NCI-H446 treated with DMSO at 0.1 percent for 48 hours (cell line): ENCODE measurements at places on chromosomes 11 and 22.

DNA sequence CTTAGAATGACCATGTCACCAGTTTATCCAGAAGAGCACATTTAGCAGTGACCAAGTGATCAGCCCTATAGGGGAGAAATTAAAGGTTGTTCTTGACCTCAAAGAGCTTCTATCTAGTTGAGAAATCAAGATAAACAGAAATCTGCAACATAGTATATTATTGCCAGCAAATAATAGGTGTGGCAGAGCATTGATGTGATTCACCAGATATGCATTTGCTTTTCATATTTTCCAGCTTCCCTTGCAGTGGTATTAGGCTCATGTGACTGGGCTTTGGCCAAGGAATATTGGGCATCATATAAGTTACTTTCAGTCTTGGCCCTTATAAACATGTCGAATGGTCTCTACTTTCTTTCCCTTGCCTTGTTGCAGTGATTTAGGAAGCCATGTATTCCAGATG lies 34.5 kb downstream of the COMMD9 start:
- DNase-seq = no peak

- no peak for DNase-seq
These were observed 3.9 kb downstream of the SMPD1 start for GRCh38 chr11:6393989-6394670.

- DNase-seq = no peak
These were observed 36.9 kb downstream of the EIF3F start for GRCh38 chr11:8023831-8024555.

DNA sequence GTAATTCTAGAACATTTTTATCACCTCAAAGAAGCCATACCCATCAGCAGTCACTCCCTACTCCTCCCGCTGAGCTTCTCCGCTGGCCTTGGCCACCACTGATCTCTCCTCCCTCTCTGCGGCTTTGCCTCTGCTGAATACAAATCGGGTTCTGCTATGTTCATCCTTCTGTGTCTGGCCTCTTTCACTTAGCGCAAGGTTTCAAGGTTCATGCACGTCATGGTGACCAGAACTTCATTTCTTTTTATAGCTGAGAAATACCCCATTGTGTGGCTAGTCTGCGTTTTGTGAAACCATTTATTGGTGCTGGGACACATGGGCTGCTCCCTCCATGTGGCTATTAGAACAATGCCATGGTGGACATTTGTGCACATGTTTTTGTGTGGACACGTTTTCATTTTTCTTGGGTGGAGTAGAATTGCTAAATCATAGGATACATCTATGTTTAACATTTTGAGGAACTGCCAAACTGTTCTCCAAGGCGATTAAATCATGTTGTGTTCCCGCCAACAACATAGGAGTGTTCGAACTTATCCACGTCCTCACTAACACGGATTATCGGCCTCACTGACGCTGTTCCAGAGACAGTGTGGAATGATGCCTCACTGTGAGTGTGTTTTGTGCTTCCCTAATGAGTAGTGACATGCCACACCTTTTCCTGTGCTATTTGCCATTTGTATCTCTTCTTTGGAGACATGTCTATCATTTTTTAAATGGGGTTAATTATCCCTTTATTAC lies 24.2 kb upstream of the KRTAP5-6 start:
- DNase-seq = no peak

GRCh38 chr11:47185305-47186075 lies 744 bp downstream of the PACSIN3 start:
- DNase-seq = no peak

- DNase-seq = no peak
These were observed 72.9 kb upstream of the YWHAH start for GRCh38 chr22:31871480-31871879.

GRCh38 chr11:40246983-40247382 lies 1212.5 kb downstream of the LRRC4C start:
- DNase-seq = no peak

GRCh38 chr11:101390539-101390938 lies 193.3 kb downstream of the TRPC6 start:
- no peak for DNase-seq

DNA sequence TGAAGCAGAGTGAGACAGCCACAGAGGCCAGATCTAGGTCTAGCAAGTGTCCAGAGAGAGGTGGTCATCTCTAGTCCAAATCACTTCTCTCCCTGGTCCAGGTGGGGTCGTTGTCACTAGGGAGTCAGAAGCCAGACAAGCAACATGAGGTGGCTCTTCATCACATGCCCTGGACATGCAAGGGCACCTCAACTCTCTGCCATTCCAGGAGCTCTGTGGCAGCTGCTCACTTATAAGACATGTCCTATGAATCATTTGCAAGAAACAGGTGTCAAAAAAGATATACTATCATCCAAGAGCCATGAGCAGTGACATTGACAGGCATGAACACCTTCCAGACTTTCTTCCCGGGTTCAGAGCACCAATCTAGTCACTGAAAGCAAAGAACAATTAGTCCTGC lies 130.8 kb downstream of the GALNT18 start:
- no peak for DNase-seq

GRCh38 chr11:86636275-86636674 lies 36.1 kb downstream of the ME3 start:
- no peak for DNase-seq

- DNase-seq = peak; percentile 16
These were observed 234.2 kb downstream of the AASDHPPT start for GRCh38 chr11:106311531-106312230.

- no peak for DNase-seq
These were observed 3.0 kb upstream of the IFITM10 start for GRCh38 chr11:1753229-1753928.

GRCh38 chr22:48855593-48856307 lies 971.9 kb downstream of the BRD1 start:
- DNase-seq = no peak

GRCh38 chr11:9577556-9577955 lies 4.1 kb downstream of the WEE1 start:
- no peak for DNase-seq

- no peak for DNase-seq
These were observed 340.9 kb downstream of the LRRC4C start for GRCh38 chr11:41118521-41118920.
